ENCODE measurements at places on chromosomes 2 and 18.

DNA sequence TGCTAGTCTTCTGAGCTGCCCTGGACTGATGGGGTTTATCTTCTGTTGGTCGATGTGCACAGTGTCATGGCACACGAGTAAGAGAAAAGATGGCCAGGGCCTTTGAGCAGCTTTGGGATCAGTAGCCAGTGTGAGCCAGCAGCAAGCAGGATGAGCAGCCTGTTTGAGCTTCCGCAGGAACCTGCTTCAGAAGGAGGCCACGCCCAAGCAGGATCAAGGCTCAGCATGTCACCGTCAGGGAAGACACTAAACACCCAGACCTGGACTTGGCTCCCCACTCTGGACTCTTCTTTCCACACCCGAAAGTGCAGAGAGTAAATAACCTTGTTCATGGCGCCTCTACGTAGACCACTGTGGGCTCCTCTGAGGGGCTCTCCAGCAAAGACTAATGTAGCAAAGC lies 25.2 kb upstream of the ASB1 start:
- DNase-seq = no peak

- no peak for DNase-seq
These were observed 457.2 kb upstream of the CDH20 start for GRCh38 chr18:60875957-60876507.

DNA sequence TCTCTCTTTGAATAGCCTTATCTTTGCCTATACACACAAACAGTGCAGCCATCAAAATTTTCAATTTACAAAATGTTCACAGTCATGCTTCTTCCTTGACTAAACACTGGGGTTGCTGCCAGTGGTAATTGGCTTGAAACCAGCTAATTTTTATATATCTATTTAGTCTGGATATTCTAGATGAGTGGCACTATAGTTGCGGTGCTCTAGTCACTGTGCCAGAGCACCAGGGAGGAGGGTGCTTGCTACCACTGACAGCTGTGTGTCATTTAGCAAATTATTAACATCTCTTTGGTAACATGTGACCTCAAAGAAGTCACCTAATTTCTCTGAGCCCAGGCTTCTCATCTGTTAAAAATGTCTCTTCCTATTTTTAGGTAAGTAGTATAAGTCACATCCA lies 130.4 kb downstream of the MEIS1 start:
- DNase-seq = no peak

- DNase-seq = no peak
These were observed 202.2 kb downstream of the TCF4 start for GRCh38 chr18:55385770-55386169.

- no peak for DNase-seq
These were observed 151.5 kb downstream of the SLC8A1 start for GRCh38 chr2:40300391-40300790.

DNA sequence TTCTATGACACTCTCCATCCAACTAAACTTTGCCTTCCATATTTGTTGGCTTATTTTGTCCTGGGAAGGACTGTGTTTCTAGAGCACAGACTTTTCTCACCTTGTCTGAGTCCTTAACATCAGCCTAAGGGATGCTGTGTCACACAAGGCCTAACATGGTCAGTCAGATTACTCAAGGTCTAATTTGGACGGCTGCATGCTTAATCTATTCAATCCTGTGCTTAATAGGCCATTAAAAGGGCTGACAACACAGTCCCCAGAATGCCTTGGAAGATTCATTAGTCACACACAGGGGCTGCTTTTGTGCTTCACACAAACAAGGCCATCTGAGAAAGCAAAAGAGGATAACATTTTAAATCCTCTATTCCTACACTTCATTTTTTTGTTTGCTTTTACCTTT lies 84.0 kb downstream of the DYNAP start:
- DNase-seq = no peak

- DNase-seq = no peak
These were observed 413.3 kb upstream of the TRIB2 start for GRCh38 chr2:12303181-12304030.

DNA sequence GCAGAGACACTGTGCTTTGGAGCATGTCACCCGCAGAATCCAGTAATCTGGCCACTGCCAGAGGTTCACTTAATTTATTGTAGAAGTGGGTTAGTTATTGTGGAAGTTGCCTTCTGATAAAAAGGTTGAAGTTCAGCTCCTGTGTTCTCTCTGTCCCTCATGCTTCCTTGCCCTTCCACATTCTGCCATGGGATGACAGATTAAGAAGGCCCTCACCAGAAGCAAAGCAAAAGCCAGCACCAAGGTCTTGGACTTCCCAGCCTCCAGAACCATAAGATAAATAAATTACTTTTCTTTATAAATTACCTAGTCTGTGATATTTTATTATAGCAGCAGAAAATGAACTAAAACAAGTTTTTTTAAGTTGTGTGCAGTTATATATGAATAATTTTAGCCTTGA lies 145.0 kb upstream of the SH3BP4 start:
- DNase-seq = no peak

- no peak for DNase-seq
These were observed 79.4 kb downstream of the NOL10 start for GRCh38 chr2:10610213-10610910.

- no peak for DNase-seq
These were observed 12.3 kb upstream of the CNGA3 start for GRCh38 chr2:98333922-98334321.

- DNase-seq = no peak
These were observed 27.1 kb upstream of the ODC1 start for GRCh38 chr2:10475221-10475722.

DNA sequence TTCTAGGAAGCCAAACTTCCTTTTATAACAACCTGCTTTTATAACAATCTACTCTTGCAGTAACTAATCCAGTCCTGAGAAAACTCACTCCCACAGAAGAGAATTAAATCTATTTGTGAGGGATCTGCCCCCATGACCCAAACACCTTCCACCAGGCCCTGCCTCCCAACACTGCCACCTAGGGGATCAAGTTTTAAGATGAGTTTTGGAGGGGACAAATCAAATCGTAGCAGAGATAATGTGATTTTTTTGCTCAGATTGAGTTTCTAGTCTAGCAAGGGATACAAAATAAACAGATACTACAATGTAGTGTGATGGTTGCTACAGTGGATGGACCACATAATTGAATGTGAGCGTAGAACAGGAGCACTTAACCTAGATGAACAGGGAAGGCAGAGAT lies 52.2 kb downstream of the NCOA1 start:
- no peak for DNase-seq

GRCh38 chr2:241964133-241964532 lies 94.6 kb downstream of the RTP5 start:
- DNase-seq = no peak

- DNase-seq = no peak
These were observed 24.1 kb downstream of the ELP2 start for GRCh38 chr18:36153771-36154170.

- DNase-seq = no peak
These were observed 204.6 kb downstream of the RND3 start for GRCh38 chr2:150282771-150283371.

- no peak for DNase-seq
These were observed 22.3 kb downstream of the COL4A3 start for GRCh38 chr2:227186751-227187150.

DNA sequence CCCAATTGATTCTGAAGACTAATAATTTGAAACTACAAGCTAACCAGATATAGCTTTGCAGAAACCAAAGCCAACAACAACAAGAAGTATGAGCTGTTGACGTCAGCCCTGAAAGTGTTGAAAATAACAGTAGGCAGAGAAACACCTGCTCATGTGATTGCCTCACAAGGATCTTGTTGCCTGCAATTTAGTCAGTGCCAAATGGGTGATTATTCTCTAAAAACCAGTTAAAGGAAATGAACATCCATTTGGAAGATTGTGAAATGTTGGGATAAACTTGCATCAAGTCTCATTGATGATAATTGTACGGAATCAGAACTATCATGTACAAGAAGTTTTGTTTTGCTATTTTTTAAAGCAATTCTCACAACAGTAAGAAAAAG lies 2.8 kb downstream of the CYTIP start:
- DNase-seq = no peak
